Activated naive CD8-positive, alpha-beta T cell treated with anti-CD3 and anti-CD28 coated beads for 36 hours (primary cell): ENCODE measurements at places on chromosomes 16 and 17. TPM values are rescaled to one million over a fixed set of nuclear protein-coding genes. Genes with fewer than 3 reads are reported as not detected.

GRCh38 chr17:8117980-8118768, at the start of gene ALOXE3:
TSS of gene ALOXE3 (minus strand) at chr17:8118514. CDS start at chr17:8117990, 524 bp downstream.
- peaks cover 72% of the 10 kb centered on the region for H3K27me3 ChIP-seq
- peaks cover 9% of the 10 kb centered on the region for H3K36me3 ChIP-seq
- DNase-seq, result no peak
- H3K27ac ChIP-seq, result peak within 1 kb of the TSS; percentile 91
- H3K4me1 ChIP-seq, result peaks cover 43% of the 10 kb centered on the region

DNA sequence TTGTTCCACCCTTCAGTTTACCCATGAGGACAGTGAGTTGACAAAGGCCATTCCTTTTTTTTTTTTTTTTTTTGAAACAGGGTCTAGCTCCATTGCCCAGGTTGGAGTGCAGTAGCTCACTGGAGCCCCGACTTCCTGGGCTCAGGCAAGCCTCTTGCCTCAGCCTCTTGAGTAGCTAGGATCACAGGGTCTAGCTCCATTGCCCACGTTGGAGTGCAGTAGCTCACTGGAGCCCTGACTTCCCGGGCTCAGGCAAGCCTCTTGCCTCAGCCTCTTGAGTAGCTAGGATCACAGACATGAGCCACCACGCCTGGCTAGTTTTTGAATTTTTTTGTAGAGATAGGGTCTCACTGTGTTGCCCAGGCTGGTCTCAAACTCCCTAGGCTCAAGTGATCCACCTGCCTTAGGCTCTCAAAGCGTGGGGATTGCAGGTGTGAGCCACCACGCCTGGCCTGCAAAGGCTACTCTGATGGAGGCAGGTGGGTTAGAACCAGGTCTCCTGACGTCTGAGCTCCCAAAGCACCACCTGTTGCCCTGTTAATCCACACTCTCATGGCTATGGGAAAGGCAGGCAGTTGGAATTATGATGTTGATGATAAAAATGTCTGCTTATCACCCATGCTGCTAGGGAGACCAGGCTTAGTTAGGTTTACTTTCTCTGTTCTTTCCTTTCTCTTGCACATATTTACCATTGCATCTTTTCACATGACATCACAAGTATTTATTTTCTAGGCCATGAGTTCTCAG, 65.2 kb downstream of the KSR1 start:
- H3K4me3 ChIP-seq, result no peak overlapping the region
- H3K4me1 ChIP-seq, result peaks cover 55% of the 10 kb centered on the region
- peaks cover 6% of the 10 kb centered on the region for H3K36me3 ChIP-seq
- no peak for DNase-seq
- no peaks in the 10 kb centered on the region for H3K27me3 ChIP-seq

DNA sequence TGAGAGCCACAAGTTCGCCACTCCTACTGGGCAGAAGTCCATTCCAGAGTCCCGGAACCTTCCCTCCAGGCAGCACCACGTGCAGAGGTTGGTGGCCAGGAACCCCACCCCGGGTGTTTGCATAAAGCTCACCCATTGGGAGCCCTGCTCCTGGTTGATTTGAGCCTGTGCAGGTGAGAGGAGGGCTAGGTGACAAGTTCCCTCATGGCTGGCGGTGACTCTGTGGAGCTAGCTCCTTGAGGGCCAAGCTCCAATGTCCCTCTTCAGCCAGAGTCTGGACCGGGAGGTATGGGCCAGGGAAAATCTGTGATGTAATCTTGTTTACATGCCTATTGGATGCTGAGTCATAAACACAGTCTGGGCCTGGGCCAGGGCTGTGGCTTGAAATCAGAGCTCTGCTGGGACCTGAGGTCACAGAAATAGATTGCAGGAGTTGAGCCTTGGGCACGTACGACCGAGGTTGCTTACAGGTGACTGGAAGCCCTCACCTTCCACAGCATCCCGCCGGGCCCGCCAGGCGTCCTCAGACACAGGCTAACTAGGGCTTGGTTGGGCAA, 118.9 kb downstream of the AATF start:
- no peak overlapping the region for H3K27ac ChIP-seq
- no peaks in the 10 kb centered on the region for H3K36me3 ChIP-seq
- H3K4me1 ChIP-seq, result no peaks in the 10 kb centered on the region
- DNase-seq, result no peak

GRCh38 chr17:77130525-77130924, 10.2 kb upstream of the SEC14L1 start:
- no peaks in the 10 kb centered on the region for H3K27me3 ChIP-seq
- H3K4me1 ChIP-seq, result peaks cover 27% of the 10 kb centered on the region
- H3K36me3 ChIP-seq, result peaks cover 2% of the 10 kb centered on the region

- no peak for DNase-seq
- no peak overlapping the region for H3K27ac ChIP-seq
- H3K27me3 ChIP-seq, result no peaks in the 10 kb centered on the region
- peaks cover 16% of the 10 kb centered on the region for H3K4me1 ChIP-seq
Observed at GRCh38 chr17:77854759-77855745, 103.5 kb upstream of the TNRC6C start.

DNA sequence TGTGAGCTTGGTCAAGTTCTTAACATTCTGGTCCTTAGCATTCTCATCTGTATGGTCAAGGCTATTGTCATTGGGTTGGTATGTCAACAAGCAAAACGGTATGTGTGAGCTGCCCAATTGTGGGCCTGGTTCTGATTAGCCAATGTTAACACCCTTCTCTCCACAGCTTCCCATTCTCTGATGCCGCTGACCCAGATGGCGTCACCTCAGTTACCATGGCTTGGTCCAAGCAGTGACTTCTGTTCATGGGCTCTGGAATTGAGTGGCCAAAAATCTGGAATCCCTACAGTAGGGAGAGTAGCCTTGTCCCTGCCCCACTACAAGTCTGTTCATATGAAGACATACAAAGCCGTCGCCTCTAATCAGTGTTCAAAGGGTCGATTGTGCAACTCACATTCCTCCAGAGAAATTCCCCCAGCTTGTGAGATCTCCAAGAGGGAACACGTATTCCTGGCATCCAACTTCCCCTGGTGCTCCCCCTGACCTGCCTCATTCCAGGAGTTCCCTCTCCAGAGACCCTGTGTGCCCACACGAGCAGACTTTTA, 15.8 kb downstream of the TMEM98 start:
- H3K27ac ChIP-seq, result no peak overlapping the region
- no peak overlapping the region for H3K4me3 ChIP-seq
- no peaks in the 10 kb centered on the region for H3K4me1 ChIP-seq

DNA sequence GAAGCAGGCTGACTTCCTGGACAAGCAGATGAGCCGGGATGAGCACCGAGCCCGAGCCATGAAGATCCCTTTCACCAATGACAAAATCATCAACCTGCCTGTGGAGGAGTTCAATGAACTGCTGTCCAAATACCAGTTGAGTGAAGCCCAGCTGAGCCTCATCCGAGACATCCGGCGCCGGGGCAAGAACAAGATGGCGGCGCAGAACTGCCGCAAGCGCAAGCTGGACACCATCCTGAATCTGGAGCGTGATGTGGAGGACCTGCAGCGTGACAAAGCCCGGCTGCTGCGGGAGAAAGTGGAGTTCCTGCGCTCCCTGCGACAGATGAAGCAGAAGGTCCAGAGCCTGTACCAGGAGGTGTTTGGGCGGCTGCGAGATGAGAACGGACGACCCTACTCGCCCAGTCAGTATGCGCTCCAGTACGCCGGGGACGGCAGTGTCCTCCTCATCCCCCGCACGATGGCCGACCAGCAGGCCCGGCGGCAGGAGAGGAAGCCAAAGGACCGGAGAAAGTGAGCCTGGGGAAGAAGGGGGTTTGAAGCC, 11.0 kb downstream of the NFE2L1 start:
- peaks cover 38% of the 10 kb centered on the region for H3K36me3 ChIP-seq
- H3K27me3 ChIP-seq, result no peaks in the 10 kb centered on the region
- no peak for DNase-seq

DNA sequence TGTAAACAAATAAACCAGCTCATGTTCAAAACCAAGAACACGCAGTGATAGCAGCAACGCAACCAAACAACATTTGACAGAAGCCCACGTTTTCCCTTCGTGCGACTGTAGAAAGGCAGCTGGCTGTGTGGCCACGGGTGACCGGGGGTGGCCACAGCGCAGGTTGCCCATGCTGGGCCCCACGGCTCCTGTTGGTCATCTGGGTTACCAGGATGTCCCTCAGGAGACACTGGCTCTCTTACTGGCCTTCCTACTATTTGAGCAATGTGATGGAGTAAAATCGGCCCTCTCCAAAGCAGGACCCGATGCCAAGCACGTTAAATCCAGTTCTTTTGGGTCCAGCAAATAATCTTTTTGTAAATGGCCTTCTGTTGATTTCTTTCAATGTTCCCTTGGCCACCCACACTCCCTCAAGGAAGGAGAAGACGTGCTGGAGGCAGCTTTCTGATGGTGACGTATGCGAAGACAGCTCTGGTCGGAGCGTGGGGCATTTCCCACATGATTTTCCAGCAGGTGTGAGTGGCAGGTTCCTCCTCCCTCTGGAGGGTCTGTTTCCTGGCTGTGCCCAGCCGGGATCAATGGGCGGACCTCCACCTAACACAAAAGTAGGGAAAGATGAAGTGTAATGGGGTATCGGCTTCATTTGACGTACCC, 143.1 kb upstream of the CHMP6 start:
- peaks cover 41% of the 10 kb centered on the region for H3K4me1 ChIP-seq
- H3K27ac ChIP-seq, result peak overlapping the region; percentile 87
- no peak overlapping the region for H3K4me3 ChIP-seq
- H3K27me3 ChIP-seq, result no peaks in the 10 kb centered on the region
- no peak for DNase-seq

DNA sequence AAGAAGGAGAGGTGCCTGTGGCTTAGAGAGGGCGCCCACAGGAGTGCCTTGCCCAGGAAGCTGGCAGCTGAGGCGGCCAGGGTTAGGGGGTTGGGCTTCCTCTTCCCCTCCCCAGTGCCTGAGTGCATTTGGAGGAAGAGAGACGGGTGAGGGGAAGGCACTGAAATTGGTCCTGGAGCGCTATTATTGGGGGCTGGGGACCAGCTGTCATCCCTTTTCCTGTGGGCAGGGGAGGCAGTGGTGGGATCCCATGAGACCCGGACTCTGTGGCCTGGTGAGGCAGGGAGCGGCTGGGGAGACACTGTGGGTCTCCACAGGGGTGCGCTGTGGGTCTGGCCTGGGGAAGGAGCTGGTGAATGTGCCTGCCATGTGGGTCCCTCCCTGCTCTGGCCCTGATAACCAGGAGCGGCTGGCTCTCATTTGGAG, 259.7 kb downstream of the SEC14L1 start:
- DNase-seq, result peak; percentile 82
- H3K27ac ChIP-seq, result peak overlapping the region; percentile 93
- H3K27me3 ChIP-seq, result no peaks in the 10 kb centered on the region

GRCh38 chr16:60648290-60648689, 1387.9 kb downstream of the CDH8 start:
- H3K27ac ChIP-seq, result no peak overlapping the region
- no peaks in the 10 kb centered on the region for H3K4me1 ChIP-seq
- H3K27me3 ChIP-seq, result no peaks in the 10 kb centered on the region
- no peaks in the 10 kb centered on the region for H3K36me3 ChIP-seq

DNA sequence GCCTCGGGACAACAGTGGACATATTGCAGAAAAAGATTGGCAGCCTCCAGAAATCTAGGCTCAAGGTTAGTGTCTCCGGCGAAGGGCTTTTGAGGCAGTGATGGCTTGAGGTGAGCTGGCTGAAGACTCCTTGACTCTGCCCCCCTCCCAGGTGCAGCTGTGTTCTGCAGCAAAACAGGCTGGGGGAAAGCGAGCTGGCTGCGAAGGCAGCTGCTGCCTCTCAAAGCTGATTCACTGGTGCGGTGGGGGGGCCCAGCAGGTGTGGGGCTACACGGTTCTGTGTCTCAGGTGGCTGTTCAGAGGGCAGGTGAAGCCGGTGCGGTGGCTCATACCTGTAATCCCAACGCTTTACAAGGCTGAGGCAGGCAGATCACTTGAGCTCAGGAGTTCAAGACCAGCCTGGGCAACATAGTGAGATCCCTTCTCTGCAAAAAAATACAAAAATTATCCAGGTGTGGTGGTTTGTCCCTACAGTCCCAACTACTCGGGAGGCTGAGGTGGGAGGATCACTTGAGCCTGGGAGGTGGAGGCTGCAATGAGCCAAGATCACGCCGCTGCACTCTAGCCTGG, 22.9 kb downstream of the C16orf96 start:
- H3K27ac ChIP-seq, result no peak overlapping the region
- H3K4me1 ChIP-seq, result peaks cover 3% of the 10 kb centered on the region
- H3K4me3 ChIP-seq, result no peak overlapping the region
- no peak for DNase-seq
- no peaks in the 10 kb centered on the region for H3K36me3 ChIP-seq

DNA sequence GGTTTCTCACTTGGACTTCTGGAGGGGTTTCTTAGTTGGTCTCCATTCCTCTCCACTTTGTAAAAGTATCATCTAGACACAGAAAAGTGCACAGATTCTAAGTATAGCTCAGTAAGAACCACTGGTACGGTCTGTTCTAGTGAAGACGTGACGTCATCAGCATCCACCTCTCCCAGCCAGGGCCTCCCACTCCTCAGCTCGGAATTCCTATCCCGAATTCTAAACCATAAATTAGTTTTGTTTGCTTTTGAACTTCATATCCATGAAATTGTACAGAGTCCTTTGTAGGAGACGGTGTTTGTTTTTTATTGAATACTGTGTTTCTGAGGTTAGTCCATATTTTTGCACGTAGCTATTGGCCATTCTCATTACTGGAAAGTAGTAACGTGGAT, 25.5 kb downstream of the FOXK2 start:
- H3K4me3 ChIP-seq, result no peak overlapping the region
- H3K4me1 ChIP-seq, result peaks cover 50% of the 10 kb centered on the region
- H3K27ac ChIP-seq, result no peak overlapping the region
- DNase-seq, result no peak
- peaks cover 10% of the 10 kb centered on the region for H3K36me3 ChIP-seq

DNA sequence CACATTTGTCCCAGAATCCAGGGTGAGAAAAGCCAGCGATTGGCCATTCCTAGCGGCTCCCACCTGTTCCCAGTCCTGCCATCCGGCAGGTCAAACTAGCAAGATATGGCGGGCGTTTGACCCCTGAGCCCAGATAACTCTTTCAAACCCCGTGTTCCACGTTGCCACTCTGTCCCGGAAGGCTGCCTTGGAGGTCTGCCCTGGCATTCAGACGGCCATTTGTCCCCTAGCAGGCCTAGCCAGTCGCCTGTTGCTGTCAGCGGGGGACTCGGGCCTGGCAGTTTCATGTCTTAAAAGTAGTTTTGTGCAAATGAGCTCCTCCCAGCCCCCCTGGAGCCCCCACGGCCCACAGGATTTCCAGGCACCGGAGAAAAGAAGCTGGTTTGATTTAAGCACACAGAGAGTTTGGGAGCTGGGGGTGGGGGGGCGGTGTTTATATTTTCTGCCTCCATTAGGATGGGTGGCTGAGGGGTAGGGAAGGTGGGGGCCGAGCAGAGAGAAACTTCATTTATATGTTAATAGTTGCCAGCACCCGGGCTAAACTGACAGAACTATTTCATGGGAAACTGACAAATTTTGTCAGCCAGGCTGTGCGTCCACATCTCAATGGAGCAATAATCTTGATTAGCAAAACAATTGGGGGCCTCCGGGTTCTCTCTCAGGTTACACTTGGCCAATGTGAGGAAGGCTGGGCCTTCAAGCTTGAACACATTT, 240.9 kb upstream of the SALL1 start:
- peaks cover 9% of the 10 kb centered on the region for H3K27me3 ChIP-seq
- H3K36me3 ChIP-seq, result no peaks in the 10 kb centered on the region
- no peaks in the 10 kb centered on the region for H3K4me1 ChIP-seq
- H3K27ac ChIP-seq, result no peak overlapping the region
- DNase-seq, result no peak

Gene PRSS8
- total RNA-seq, result not detected

Gene SECTM1
- total RNA-seq, result 0.72 TPM

Gene WFDC1
- not detected for total RNA-seq

Gene FGF11
- total RNA-seq, result 9.2 TPM

Gene RHBDL1
- total RNA-seq, result 0.49 TPM
